Activated T-helper 1 cell treated with anti-CD3 and anti-CD28 coated beads, Interleukin-12 subunit alpha, Interleukin-12 subunit beta, Interleukin-2, Interleukin-4 antibody, amounts not matched to agents 30 ng/mL and 10 ng/mL and 1 ng/mL, durations not matched to agents 14 hours and 24 hours and 36 hours (primary cell): ENCODE measurements at places on chromosomes 3 and 15.

DNA sequence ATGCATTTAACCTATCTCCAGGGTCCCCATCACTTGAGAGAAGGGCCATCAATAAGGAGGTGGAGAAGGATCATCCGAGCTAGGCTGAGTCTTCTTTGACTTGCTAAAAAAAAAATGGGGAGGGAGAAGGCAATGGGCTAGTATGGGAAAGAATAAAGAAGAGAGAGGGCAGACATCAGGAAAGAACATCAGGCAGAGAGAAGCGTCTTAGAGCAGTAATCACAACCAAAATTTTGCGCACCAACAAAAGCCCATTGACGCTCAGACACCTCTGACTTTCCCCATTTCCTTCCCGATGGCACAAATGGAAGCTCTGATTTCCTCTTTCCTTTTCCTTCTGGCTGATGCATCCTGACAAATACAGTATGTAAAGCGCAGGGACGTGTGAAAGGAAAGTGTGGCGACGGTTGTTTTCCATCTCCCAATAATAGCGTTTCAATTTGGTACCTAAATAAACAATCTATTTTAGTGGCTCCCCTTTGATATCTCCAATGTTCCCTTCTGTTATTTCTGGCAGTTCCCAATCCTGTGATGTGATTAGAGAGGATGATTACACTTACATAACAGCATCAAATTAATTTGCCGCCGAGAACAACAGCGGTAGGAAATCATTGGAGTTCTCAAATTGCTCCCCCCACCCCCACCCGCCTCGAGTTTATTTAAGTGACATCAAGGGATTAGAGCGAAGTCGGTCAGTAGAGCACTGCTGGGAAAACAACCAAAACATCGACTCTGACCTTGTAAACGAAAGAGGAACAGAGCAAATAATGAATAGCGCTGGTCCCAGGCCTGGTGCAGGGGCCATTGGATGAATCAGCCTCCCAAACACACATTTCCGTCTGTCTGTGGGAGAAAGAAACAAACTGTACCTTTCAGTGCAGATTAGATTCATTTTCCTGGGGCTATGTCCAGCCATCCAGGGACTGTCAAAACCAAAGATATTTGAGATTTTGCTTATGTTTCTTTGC lies 273.3 kb upstream of the ICE2 start:
- no peak for DNase-seq

- DNase-seq = no peak
These were observed 108.6 kb upstream of the FEZF2 start for GRCh38 chr3:62481962-62482361.

GRCh38 chr15:58146749-58147148 lies 8.6 kb downstream of the AQP9 start:
- DNase-seq = no peak

- DNase-seq = no peak
These were observed 872.4 kb upstream of the CFAP20DC start for GRCh38 chr3:59922192-59922591.

DNA sequence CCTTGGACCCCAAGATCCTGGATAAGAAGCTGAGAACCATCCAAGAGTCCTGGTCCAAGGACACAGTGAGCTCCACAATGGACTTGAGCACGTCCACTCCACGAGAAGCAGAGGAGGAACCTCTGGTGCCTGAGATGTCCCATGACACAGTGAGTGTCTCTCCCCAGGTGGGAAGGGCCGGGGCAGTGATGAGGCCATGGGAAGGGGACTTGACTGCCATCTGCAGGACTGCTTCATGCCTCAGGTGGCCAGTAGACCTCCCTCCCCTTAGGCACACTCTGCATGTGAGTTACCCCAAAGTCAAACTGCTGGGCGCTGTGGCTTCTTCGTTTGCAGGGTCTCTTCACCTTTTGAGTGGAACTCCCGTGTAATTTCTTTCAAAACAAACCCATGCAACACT lies 59.7 kb downstream of the CCDC33 start:
- no peak for DNase-seq

DNA sequence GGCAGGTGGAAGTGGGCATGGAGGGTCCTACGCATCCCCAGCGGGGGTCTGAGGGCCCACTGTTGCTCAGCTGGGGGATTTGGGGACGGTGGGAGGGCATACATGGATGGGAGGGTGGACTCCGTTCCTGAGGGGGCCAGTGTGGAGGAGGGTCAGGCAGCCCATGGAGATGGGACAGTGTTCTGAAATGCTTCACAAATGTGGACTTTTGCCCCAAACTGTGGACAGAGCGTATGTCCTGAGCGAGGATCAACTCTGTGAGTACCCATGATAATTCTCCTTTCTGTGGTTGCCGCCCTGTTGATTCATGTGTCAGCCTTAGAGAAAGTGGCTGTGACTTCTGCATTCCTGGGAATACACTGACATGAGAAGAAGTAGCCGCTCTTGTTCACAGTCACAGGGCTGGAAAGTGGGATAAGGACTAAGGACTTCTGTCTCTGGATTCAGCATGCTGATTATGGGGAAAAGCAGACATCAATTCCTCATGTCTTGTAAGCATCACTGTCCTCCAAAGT lies 33.4 kb downstream of the SMAD3 start:
- no peak for DNase-seq
